Activated naive CD8-positive, alpha-beta T cell treated with anti-CD3 and anti-CD28 coated beads, Interleukin-2, amount 50 U/mL, for 24 hours (primary cell): ENCODE measurements at places on chromosomes 5 and 9.

- no peak overlapping the region for H3K27ac ChIP-seq
- DNase-seq = no peak
- no peak overlapping the region for H3K4me3 ChIP-seq
- peaks cover 4% of the 10 kb centered on the region for H3K36me3 ChIP-seq
Observed at GRCh38 chr5:54001976-54002775, 308.2 kb downstream of the ARL15 start.

- no peak overlapping the region for H3K4me3 ChIP-seq
- no peaks in the 10 kb centered on the region for H3K36me3 ChIP-seq
- no peak overlapping the region for H3K27ac ChIP-seq
- DNase-seq = no peak
Observed at GRCh38 chr9:126230692-126231091, 95.9 kb upstream of the MVB12B start.

GRCh38 chr9:117706421-117707116 lies 2.4 kb downstream of the TLR4 start:
- peaks cover 7% of the 10 kb centered on the region for H3K27me3 ChIP-seq
- H3K4me3 ChIP-seq = no peak overlapping the region
- H3K27ac ChIP-seq = no peak overlapping the region
- no peak for DNase-seq

DNA sequence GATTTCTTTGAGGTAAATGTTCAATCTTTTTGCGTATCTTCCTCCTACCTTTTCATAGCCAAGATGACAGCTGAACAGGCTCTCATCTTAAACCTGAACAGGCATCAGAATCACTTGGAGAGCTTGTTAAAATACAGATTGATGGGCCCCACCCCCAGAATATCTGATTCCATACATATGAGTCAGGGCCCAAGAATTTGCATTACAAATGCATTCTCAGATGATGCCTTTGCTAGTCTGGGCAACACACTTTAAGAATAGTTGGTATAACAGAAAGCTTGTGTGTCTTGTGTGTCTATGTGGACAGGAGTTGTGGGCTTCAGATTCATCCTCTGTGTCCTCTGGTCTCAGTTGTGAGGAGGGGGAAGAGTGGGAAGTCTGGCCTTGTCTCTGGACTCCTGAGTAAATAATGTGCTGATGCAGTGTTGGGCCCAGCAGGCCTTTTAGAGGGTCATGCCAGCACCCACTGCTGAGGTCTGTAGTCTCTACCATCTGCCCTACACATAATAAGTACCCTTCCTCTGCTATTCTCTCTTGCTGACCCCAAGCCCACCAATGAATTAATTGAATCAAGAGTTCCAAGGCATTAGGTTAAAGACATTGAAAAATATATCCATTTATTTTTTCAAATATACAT lies 43.1 kb downstream of the PTCD2 start:
- no peak for DNase-seq
- no peak overlapping the region for H3K27ac ChIP-seq
- no peak overlapping the region for H3K4me3 ChIP-seq
- no peaks in the 10 kb centered on the region for H3K4me1 ChIP-seq

- H3K36me3 ChIP-seq = peaks cover 8% of the 10 kb centered on the region
- no peak overlapping the region for H3K4me3 ChIP-seq
- H3K27ac ChIP-seq = no peak overlapping the region
Observed at GRCh38 chr9:77793849-77794248, 145.7 kb upstream of the GNA14 start.

DNA sequence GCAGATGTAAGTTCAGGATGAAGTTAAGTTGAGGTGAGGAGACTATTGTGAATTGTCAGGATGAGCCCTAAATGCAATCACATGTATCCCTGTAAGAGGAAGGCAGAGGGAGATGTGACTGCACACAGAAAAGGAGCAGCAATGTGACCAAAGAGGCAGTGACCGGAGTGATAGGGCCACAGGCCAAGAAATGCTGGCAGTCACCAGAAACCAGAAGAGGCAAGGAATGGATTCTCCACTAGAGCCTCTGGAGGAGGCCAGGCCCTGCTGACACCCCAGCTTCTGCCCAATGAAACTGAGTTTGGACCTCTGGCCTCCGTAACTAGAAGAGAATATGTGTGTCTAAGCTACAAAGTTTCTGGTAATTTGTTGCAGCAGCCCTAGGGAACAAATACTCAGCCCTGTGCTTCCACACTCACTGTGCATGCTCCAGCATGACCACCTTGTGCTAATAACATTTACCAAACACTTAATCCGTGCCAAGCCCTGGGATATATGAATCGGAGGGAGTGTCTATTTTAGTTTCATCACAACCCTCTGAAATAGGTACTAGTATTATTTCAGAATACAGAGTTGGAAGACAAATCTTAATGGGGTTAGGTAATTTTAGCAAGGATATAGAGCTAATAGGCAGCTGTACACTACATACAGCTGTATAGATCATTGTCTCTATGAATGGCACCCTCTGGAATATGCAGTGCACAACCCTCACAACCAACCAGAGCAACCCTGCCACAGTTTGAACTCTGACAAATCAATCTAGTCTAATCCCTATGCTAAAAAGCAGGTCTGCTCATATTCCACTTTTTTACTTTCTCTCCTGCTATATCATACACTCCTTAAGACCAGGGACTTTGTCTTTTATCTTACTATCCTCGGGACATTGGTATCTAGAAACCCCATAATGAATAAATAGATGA lies 7.8 kb upstream of the GPX8 start:
- H3K4me1 ChIP-seq = no peaks in the 10 kb centered on the region
- no peak overlapping the region for H3K27ac ChIP-seq
- H3K36me3 ChIP-seq = no peaks in the 10 kb centered on the region
- peaks cover 19% of the 10 kb centered on the region for H3K27me3 ChIP-seq

DNA sequence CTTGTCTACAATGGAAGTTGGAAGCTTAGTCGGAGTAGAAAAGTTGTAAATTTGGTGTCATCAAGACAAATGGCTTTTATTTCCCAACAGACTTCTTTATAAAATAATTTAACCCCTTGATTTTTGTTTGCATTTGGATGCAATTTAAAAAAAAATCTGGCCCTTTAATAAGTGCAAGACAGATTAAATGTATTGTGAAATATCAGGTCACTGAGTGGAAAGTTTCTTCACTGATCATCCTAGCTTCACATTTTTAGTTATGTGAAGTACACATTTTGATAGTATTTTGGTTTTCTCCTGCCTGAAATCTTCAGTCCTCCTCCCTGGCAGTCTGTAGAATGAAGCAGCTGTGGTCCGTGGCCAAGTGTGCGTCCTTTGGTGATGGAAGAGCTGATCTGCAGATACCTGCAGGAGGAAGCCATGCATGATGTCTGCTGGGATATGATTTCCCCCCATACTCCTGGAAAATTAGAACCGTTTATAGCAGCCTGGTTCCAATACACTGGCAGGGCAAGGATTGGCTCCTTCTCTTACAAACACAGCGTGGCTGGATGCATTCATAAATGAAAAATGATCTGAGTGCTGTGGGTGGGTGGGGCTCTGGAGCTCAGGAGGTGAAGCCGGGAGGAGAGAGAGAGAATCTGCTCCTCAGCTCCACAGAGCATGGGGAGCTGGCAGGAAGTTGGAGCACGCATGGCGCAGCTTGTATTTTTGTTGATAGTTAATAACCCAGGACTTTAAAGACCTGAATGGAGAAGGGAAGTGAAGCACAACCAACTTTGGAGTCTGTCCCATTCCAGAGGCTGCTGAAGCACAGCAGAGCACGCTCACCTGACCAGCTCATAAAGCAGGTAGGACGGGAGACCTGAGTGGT lies 238.4 kb downstream of the GOLPH3 start:
- no peaks in the 10 kb centered on the region for H3K36me3 ChIP-seq
- H3K27ac ChIP-seq = no peak overlapping the region
- no peaks in the 10 kb centered on the region for H3K4me1 ChIP-seq
- DNase-seq = no peak
- no peaks in the 10 kb centered on the region for H3K27me3 ChIP-seq

- no peak overlapping the region for H3K27ac ChIP-seq
- H3K4me3 ChIP-seq = no peak overlapping the region
- no peaks in the 10 kb centered on the region for H3K4me1 ChIP-seq
- H3K27me3 ChIP-seq = peaks cover 25% of the 10 kb centered on the region
- DNase-seq = no peak
- H3K36me3 ChIP-seq = peaks cover 2% of the 10 kb centered on the region
Observed at GRCh38 chr9:35432076-35432475, 57.8 kb upstream of the RUSC2 start.
